ENCODE measurements at places on chromosomes 16 and 17. TPM values are rescaled to one million over a fixed set of nuclear protein-coding genes. Genes with fewer than 3 reads are reported as not detected.

The CSHL1 gene
- not detected for polyA plus RNA-seq

The ZMYND15 gene
- 0.65 TPM for polyA plus RNA-seq

The ANKS4B gene
- 0.07 TPM for polyA plus RNA-seq

The KRT20 gene
- polyA plus RNA-seq = not detected

DNA sequence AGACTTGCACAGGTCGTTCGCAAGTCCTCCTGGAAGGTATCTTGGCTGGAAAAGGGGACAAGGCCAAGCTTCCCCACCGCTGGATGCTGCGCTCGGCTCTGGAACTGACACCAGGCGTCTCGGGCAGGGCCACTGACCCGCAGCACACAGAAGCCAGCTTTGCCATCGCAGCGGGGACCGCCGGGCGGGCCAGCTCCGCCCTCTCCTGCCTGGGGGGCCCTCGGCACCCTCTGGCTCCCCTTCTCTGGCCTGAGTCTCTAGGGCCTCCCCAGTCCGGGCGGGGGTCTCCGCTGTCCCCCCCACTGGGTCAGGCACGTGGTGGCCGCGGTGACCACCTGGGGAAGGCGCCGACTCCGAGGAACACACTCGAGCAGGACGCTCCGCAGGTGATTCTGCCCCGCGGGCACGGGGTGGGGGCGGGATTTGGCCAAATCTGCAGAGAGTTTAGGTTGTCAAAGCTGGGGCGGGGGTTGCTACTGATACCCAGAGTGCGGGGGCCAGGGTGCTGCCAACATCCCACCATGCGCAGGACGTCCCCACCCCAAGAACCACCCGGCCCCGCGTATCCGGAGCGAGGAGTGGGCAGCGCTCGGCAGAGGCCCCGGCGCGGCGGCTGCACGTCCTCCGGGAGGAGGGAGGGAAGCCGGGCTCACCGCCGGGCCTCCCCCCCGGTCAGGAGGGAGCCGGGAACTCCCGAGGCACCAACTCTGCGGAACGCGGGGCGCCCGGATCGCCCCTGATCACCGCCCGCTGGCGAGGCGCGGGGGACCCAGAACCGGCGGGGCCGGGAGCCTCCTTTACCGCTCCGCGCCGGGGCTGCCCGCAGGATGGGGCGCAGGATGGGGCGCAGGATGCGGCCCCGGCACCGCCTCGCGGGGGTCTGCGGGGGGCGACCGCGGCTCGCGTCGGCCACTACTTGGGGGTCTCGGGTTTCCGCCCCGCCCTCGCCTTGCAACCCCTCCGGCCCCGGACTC lies 744 bp upstream of the METRNL start:
- no peak for DNase-seq

- DNase-seq = no peak
Measured at GRCh38 chr16:83732536-83732935, 75.2 kb upstream of the HSBP1 start.

DNA sequence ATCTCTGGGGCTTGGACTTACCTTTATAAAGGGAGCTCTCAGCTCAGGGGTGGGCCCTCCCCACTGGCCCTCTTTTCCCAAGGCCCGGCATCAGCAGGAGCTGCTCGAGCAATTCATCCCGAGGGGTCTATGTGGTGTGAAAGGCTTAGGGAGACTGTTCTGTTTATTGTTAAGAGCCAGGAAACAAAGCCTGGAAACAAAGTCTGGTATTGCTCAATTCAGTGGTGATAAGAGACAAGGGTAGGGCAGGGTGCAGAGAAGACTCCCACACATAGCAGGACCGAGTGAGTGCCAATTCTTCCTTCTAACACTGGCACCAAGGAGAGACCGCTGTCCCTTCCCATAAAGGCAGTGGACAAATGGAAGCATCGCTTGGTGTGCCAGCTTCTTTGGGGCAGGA lies 750.7 kb downstream of the KCNJ18 start:
- DNase-seq = no peak

DNA sequence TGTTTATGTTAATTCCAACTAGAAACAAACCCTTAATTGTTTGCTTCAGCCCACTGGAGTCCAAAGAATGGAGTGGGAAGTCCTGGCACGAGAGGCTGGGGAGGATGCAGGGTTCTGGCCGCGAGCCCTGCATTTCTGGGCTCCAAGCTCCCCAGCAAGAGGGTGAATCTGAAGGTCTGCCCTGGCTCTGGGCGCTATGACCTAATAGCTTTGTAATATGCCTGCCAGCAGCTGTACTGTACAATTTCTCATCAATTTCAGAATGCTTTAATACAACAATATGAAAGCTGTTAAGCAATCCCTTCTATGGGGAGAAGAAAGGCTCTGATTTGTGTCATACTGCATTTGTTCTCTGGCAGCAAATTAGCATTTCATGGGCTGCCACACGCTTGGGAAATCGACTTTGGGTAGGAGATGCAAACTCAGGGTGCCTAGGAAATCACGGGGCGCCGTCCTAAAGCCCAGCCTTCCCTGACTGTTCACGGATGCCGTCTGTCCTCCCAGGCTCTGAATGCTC lies 43.8 kb downstream of the NDEL1 start:
- peak; percentile 51 for DNase-seq

GRCh38 chr17:36939052-36939801 lies 2.0 kb downstream of the LHX1 start:
- no peak for DNase-seq
